Spleen (tissue), 13 donors: ENCODE measurements at places on chromosomes 3 and 15.

- DNase-seq, result no peak
Observed at GRCh38 chr15:68330416-68330815, 52.9 kb downstream of the FEM1B start.

DNA sequence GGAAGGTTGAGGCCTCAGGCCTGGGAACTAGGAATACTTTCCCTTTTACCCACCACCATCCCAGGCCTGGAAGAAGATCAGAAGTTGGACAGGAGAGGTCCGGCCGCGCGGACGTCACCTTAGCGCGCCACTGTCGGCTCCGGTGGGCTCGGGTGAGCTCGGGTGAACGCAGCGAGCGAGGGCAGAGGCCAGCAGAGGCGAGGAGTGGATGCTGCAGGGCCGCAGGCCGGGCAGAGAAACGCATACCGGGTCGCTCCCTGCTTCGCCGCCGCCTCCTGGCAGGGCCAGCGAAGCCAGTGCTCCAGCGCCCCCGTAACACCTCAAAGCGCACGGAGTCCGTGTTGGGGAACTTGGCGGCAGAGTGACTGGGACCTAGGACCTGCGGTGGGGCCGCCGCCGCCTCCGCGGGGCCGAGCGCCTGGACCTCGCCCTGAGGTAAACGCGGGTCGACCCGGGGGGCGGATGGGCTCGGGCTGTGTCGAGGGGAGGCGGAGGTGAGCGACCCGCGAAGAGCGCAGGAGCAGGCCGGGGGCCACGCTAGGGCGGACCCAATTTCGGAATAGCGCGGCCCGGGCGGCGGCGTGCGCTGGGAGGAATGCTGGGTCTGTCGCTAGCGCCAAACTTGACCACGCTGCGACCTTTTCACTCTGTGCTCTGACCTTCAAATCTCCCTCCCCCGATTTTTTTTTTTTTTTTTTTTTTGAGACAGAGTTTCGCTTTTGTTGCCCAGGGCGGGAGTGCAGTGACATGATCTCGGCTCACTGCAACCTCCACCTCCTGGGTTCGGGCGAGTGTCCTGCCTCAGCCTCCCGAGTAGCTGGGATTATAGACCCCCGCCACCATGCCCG lies 1.6 kb downstream of the CYP11A1 start:
- no peak for DNase-seq

DNA sequence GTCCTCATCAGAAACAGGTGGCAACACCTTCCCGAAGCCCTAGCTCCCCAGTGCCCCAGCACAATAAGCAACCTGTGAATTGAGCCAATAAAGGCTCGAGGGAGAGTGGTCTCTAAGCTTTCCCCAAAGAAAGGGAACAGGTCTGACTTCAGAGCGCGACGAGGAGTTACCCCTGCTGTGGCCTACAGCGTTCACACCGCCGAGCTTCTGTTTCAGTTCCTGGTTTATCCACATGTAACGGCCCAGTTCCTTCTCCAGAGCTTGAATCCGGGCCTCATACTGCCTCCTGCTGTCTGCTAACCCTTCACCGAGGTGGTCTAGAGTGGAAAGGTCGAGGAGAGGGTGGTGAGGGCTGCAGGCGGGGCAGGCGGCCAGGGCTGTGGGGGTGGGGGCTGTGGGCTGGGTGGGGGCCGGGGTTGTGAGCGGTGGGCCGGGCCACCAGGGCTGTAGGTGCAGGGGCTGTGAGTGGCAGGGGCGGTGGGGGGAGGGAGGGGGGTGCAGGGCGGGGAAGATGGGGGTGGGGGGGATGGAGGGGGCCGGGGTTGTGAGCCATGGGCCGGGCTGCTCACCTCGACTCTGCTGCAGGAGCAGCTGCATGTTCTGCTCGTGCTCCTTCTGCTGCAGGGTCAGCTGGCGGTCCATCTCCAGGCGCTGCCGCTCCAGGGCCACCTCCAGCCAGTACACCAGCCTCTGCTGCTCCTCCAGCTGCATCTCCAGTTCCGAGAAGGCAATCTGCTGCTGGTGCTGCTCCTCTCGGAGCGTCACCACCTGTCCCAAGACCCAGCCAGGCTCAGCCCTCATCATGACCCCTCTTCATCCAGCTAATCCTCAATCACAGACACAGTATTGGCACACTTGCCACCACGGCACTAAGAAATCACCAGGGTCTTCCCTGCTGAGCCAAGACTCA lies 26.2 kb downstream of the KIF7 start:
- no peak for DNase-seq

DNA sequence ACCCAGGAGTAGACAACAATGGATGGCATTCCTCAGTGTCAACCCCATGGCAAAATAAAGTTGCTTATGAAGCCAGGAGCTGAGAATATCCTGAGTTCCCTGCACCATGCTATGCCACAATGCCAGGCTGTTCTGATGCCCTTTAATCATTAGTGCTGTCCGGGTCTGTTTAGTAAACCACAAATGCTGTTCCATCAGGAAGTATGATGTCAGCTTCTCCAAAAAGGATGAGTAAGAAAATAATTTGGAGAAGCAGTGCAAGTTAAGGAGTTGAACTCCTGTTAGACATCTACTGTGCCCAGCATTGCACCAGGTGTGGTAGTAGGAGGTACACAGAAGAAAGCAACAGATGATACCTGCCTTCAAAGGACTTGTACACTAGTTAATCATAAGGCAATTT lies 67.9 kb upstream of the GUCA1C start:
- DNase-seq, result no peak

DNA sequence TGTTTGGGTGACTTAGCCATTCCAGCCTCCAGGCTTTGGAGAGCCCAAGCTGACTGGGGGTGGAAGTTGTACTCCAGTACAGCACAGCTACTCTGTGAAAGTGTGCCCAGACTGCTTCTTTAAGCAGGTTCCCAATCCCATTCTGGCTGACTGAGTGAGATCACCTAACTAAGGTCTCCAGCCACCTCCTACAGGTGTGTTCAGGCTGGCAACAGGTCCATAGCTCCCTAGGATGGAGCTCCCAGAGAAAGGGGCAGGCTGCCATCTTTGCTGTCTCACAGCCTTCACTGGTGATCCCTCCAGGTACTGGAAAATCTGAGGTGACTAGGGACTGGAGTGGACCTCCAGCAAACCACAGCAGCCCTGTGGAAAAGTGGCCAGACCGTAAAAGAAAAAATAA lies 445.3 kb upstream of the KCNMB2 start:
- no peak for DNase-seq

GRCh38 chr3:196788528-196788927 lies 48.9 kb downstream of the PAK2 start:
- no peak for DNase-seq

DNA sequence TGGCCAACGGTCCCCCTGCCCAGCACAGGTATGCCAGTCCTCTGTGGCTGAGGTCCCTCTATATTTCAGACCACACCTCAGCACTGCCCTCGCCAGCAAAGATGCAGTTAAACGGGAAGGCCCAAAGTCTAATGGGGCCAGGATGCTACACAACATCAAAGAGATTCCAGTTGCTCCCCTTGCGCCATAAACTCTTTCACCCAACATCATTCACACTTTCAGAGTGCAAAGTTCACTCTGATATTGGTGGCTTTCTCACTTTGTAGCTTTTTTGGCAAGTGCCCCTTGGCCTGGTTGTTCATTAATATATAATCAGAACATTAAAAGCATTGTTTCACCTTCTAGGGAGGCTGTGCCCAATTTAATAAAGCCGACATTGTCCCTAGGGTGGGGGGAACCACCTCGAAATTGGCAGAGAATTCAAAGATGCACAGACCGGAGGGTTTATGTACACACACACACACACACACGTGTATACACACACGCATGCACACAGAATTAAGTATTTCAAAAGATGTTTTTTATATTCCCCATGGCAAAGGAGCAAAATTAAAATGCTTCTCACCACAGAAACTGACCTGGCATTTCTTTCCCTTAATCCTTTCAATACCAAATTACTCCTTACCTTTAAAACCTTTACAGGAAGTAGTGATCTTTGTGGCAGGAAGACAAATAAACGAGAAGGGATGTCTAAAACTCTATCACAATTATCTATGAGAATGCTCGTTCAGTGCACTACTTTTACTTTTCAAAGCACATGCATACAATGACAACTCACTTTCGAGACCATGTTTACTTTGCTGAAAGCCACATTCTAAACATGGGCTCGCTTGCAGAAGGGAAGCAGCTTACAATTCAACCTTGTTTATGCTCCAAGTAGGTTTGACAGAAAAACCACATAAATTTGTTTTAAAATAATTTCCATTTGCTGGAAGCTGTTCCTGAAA lies 19.5 kb downstream of the LRIG1 start:
- DNase-seq, result no peak
